ENCODE measurements at places on chromosomes 1 and 21.

- DNase-seq = no peak
Measured at GRCh38 chr1:181032535-181032934, 1.2 kb upstream of the MR1 start.

- no peak for DNase-seq
Measured at GRCh38 chr1:186985889-186986491, 157.2 kb downstream of the PLA2G4A start.

DNA sequence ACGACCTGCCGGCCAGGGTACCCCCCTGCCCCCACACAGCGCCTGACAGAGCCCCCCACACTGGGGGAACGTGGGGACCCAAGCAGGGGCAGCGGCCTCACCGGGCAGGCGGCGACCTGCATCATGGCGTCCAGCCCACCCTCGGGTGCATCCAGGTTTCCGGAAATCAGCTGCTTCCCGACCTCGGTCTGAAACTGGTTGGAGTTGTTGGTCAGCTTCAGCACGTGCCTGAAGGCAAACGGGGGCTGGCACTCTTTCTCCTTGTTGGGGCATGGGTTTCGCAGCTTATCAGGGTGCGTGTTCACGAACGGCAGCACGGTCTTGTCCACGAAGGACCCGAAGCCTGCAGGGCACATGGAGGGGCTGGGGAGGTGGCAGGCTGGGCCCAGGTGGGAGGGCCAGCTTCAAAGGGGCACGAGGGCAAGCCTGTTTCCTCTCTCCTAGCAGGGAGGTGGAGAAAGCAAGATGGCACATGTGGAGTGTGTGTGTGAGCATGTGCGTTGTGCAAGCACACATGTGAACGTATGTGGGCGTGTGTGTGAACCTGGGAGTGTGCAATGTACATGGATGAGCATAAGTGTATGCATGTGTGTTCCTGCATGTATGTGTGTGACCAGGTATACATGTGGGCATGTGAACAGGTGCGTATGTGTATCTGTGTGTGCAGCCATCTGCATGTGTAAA lies 19.2 kb downstream of the ITGB2 start:
- no peak for DNase-seq

DNA sequence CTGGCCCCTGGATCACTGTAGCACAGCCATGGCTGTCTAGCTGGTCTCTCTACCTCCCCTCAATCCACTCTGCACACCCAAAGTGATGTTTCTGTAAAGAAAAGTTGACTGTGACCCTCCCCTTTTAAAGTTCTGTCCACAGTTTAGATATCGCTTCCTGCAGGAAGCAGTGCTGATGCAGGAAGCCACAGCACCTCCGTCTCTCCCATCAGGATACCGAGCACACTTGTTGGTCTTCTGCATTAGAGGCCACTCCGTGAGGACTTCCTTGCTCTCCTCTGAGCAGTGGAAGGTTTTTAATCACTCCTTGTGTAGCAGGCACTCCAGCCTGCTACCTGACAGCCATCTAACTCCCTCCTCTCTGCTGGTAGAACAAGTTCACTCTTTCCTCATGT lies 69.5 kb downstream of the GADD45A start:
- DNase-seq = no peak

GRCh38 chr1:161905269-161905884 lies 118.3 kb downstream of the OLFML2B start:
- no peak for DNase-seq

DNA sequence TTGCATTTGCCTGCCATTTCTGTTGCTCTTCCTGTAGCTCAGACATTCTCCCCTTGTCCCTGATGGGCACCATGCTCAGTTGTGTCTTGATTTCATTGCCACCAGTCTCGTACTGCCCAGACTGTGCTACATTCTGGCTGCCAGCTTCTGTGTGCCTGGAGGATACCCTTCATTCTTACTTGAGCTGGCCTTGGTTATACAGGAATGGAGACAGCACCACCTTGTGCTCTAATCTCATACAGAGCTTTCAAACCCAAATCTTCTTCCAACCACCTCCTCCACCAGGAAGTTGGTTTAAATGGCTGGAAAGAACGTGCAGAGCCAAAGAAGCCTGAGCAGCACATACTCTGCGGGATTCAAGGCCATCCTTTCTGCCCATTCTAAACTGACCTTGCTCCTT lies 165.3 kb downstream of the SLC35F3 start:
- DNase-seq = no peak

DNA sequence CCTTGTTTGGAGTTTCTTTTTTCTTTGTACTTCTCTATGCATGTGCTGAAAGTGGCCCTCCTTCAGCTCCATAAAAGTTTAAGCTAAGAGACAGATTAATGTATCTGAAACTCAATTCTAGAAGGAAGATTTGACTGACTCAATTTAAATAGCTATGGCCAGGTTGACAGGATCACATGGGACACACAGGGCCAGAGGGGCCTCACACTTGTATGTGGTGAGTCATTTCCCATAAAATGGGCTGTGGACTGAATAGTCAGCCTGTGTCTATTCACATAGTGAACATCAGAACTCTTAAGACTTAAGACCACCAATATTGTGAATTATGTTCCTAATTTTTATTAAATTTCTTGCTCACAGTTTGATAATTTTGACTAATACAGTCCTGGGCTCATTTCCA lies 45.7 kb upstream of the DEPDC1 start:
- no peak for DNase-seq

DNA sequence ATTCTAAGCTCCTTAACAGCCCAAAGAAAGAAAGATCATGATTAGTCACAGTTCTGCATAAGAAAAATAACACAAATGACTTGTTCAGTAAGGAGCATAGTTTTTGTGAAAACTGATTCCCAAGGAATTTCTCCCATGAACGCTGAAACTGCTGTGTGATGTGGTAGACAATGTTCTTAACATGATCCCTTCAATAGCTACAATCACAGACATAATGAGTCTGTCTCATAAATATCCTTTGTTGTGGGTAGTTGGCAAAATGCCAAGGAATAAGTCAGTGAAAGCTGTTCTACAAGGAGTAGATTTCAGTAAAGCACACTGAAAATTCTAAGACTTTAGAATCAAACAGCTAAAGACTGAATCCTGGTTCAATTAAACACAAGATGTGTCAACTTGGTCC lies 404.8 kb downstream of the HLX start:
- no peak for DNase-seq

DNA sequence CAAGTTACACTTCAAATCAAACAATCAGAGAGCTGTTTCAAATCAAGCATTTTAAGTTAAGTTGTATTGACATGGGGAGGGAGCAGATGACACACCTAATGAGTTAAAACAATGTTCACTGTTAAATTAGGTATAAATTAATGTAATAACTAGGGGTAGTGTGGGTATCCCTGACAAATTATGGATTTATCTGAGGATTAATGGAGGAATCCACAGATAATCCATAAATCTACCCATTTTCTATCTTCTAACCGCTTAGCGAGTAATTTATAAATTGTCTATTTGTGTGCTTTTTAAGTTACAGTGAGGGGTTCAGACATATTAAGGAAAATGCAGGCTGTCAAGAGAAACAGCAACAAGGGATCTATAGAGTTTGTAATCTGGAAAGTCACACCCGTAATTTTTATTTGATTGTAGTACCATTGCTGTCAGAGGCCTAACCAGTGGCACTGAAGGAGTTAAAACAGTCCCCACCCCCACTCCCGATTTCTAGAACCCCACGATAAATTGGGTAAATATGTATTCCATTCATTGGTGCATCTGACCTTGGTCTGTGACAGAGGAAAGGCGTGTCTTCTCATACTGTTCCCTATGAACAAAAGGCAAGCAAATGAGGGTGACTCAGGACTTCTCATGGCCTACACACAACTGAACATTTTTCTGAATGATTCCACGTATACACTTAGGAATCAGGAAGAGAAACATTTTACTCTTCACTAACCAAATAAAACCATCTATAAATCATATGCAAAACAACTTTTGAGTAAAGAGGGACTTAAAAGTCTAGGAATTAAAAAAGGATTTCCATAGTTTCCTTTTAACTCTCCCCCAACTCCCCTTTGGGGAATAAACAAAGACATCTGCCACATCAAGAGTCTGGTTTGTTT lies 7.4 kb downstream of the IRF2BP2 start:
- no peak for DNase-seq

DNA sequence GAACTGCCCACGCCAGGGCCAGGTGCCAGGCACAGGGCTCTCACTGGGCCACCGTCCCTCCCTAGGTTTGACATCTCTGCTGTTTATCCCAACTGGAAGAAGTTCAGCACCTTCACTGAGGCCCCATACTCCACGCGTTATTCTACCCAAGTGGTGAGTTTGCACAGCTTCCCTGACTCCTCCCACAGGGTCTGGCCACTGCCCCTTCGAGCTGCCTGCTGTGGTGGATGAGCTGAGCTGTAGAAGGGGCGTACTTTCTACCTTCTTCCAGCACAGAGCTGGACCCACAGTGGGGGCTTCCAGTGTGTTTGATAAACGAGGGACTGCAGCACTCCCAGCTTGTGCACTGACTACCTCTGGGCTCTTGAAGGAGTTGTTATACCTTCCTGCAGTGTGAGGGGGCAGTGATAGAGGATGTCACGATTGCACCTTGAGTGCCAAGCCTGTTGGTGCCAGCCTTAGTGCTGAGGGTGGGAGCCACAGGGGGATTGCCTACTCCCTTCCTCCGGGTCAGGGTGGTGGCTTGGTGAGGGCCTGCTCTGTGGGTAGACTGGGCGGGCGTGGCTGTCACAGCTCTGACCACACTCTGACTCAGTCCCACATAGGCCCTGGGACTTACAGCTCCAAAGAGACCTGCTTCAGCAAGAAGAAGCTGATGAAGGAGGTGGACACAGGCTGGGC lies 5.9 kb upstream of the TTC22 start:
- no peak for DNase-seq

DNA sequence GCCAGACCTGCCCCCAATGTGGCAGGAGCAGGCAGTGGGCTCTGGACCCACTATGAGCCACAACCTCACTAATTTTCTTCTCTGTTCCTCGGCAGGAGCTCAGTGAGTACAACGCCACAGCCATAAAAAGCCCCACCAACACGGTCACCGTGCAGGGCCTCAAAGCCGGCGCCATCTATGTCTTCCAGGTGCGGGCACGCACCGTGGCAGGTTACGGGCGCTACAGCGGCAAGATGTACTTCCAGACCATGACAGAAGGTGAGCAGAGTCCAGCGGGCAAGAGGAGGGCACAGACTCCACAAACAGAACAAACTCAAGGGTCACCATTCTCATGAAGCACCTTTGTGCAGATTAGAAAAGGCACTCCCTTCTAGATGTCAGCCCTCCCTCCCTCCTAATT lies 79.9 kb downstream of the LACTBL1 start:
- DNase-seq = no peak

DNA sequence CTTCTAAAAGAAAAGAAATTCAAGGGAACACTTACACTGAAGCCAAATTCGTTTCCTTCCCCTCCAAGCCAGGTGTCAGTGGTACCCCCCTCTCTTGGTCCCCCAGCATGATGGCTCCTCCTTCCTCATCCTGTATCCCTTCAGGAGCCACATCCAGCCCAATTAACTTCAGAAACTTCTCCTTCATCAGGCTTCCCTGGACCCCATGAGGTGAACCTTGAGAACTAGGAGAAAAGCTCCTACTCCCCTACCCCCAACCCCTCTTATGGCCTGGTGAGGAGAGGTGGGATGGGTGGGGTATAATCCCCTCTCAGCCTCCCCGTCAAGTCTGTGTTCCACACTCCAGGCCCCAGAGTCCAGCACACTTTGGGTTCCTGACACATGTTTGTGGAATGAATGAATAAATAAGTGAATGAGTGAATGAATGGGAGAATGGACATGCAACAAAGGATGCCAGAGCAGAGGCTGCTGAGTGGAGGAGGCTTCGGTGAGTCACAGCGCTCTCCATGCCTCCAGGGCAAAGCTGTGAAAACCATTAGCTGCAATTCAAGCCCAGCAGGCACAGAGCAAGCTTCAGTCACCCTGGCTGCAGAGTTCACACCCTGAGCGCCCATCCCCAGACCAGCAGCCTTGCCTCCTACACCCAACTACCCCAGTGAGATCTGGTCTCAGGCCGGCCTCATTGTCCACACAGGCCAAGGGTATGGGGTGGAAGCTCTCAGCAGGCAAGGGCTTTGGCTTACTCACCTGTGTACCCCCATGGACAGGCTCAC lies 43.8 kb downstream of the BATF3 start:
- no peak for DNase-seq

- no peak for DNase-seq
Measured at GRCh38 chr1:179876300-179876715, 1.3 kb downstream of the TOR1AIP2 start.

DNA sequence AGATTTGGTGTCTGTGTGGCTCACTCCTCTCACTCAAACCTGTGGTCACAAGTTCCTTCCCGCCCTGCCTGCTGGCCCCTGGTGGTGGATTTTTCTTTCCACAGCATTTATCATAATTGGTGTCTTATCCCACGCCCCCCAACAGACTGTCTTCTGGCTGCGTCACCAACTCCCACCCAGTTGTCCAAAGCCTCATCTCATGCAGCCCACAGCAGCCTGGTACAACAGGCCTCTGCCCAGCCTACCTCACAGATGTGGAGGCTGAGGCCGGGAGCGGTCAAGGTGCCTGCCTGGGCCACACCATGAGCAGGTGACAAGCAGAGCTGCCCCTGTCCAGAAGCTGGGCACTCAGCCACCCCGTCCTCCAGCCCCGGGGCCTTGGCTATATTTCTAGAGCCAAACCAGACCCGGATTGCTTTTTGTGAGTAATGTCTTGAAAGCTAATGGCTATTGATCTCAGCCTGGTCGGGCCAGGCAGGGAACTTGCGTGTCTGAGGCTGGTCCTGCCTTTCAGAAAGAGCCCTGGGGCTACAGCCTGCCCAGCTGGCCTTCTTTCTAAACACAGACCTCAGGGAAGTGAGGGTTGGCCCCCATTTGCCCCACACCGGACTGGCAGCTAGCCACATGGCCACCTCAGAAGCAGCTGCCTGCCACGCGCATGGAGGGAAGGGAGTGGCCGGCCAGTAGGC lies 2.6 kb downstream of the KCNAB2 start:
- DNase-seq = peak; percentile 73

DNA sequence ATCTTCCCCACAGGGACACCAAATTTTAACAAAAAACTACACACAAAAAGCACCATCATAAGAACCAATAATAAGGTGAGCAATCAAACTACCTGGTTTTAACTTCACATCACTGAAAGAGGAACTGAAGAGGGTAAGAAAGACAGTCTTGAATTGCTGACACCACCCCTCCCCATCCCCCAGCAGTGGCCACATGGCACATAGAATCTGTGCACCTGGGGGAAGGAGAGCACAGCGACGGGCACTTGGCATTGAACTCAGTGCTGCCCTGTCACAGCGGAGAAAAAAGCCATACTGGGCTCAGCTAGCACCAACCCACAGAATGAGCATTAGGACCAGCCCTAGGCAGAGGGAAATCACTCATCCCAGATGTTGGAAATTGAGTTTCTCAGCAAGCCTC lies 640.0 kb upstream of the ADGRL2 start:
- DNase-seq = no peak

GRCh38 chr1:228852024-228852423 lies 116.7 kb downstream of the RHOU start:
- no peak for DNase-seq

GRCh38 chr1:216626394-216627067 lies 96.7 kb downstream of the ESRRG start:
- DNase-seq = no peak

GRCh38 chr1:10056599-10056987 lies 23.8 kb downstream of the UBE4B start:
- DNase-seq = no peak

- no peak for DNase-seq
Measured at GRCh38 chr1:171107969-171108368, 17.3 kb downstream of the FMO3 start.

- DNase-seq = no peak
Measured at GRCh38 chr1:180606155-180606554, 25.7 kb upstream of the XPR1 start.

- no peak for DNase-seq
Measured at GRCh38 chr1:83905315-83905907, 93.5 kb downstream of the TTLL7 start.
